D721Med (cell line): ENCODE measurements at places on chromosomes 4 and X.

- DNase-seq, result no peak
These were observed 639.8 kb downstream of the DMD start for GRCh38 chrX:32571579-32571978.

DNA sequence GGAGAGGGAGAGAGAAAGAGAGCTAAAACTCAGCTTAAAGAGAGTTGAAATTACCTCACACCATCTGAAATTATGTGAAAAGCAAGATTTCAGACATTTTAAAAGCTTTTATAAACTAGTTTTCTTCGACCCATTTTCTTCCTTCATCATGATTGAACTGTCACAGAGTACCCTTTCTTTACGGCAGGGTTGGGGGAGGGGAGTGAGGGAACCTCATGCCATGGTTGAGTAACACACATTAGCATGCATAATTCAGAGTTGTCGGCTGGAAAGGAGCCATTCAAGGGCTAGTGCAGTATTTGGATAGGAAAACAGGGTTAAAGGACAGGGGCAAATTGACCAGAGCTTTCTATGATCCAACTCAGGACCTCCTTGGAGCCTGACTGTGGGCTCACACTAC, 46.2 kb downstream of the PCDH19 start:
- no peak for DNase-seq

DNA sequence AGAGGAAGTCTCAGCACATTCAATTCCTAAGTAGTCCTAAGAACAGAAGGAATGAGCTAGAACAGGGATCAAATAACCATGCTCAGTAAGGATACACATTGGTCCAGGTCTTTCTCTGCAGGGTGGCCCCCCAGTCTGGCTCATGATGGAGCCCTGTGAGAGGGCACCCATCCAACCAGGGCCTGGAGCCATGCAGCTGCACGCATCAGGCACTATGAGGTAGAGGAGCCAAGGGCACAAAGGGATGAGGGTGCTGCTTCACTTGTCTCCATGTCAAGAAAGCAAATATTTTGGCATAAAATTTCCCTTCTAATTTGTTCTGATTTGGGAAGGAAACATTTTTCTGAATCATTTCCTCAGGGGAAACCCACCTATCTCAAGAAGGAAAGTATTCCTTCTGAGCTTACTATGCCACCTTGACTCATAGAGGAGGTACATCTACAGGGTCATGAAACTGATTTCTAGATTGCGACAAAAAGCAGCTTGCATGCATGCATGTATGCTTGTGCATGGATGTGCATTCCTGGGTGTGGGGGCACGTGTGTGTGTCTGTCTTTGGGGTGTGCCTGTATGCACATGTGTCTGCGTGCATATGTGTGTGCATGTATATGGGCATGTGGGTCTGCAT, 600.3 kb downstream of the MID1IP1 start:
- DNase-seq, result no peak

- DNase-seq, result no peak
These were observed 197.7 kb downstream of the SPATA18 start for GRCh38 chr4:52248820-52249219.

DNA sequence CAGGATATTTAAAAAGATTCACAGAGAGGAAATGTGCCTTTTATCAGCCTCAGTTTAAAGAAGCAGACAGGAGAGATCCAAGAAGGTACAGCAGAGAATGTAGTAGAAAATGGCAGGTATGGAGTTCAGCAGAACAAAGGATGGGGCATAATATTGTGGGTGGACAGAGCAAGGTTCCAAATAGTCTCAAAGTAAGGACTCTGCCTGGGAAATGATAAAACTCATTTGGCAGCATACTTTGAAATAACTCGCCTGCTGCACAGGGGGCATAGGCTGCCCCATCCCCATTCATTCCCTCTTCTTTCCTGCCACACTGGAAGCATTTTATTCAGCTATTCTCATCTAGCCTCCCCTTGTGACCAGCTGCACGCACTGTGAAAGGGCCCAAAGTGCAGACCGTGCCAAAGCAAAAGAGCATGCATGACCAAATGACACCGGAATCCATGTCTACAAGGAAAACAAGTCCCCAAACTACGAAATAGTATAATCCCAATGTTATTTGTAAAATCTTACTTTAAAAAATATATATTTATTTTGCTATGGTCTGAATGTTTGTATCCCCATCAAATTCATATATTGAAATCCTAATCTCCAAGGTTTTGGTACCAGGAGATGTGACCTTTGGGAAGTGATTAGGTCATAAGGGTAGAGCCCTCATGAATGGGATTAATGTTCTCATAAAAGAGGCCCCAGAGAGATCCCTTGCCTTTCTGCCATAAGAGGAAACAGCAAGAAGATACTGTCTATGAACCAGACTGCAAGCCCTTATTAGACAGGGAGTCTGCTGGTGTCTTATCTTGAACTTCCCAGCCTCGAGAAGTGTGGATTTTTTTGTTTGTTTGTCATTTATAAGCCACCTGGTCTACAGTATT, 77.4 kb upstream of the PRSS48 start:
- no peak for DNase-seq

- no peak for DNase-seq
These were observed 30.8 kb downstream of the DAPP1 start for GRCh38 chr4:99847362-99847976.

GRCh38 chrX:138847930-138848329, 136.4 kb upstream of the FGF13 start:
- no peak for DNase-seq

GRCh38 chr4:141595531-141595930, 40.9 kb upstream of the IL15 start:
- no peak for DNase-seq

- DNase-seq, result no peak
These were observed 58.9 kb downstream of the NAF1 start for GRCh38 chr4:163107754-163108153.

- no peak for DNase-seq
These were observed 109.8 kb downstream of the LUZP4 start for GRCh38 chrX:115399306-115399705.
